Aorta (tissue), 5 donors: ENCODE measurements at places on chromosomes 5 and 9. TPM values are rescaled to one million over a fixed set of nuclear protein-coding genes. Genes with fewer than 3 reads are reported as not detected.

DNA sequence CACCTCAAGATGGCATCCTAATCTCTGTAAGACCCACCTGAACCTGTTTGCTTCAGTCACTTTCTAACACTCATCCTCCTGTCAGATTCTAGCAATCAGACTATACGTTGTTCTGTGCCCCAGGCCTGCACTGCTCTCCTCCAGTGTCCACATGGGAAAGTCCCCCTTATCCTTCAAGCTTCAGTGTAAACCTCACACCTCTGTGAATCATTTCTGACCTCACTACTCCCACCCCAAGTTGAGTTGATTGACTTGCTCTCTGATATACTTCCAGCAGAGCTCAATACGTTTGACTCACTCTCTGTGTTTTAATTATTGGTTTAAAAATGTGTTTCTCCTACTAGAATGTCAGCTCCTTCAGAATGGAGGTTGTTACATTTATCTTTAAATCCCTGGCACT lies 240.2 kb downstream of the FBXL17 start:
- DNase-seq = no peak

Gene CDHR2
- polyA plus RNA-seq = 21.5 TPM

Gene CCDC171
- 1.0 TPM for polyA plus RNA-seq

Gene MTX3
- 9.3 TPM for polyA plus RNA-seq
